ENCODE measurements at places on chromosomes 3 and 15.
A peak's percentile ranks its signal among the peaks of the same experiment; 100 is the strongest.

GRCh38 chr3:45055032-45055410, 28.9 kb downstream of the CLEC3B start:
- no peak for DNase-seq

DNA sequence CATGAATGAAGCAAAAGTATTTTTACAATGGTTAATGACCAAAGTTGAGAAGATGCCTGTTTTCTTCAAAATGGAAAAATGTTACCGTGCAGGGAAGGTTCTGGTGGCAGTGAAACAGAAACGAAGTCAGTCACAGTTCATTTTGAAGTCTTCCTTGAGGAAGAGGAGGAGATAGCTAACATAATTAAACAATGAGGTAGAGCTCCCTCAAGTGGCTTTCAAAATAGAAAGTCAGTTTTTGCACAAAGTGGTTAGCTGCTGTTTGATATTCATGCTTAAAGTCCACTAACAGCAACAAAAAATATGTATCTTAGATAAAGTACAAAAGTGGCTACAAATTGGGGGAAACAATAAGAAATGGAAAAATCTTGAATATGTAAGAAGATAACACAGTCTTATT, 87.3 kb downstream of the TFG start:
- no peak for DNase-seq

- no peak for DNase-seq
These were observed 221.2 kb upstream of the STT3B start for GRCh38 chr3:31311559-31311958.

GRCh38 chr3:28117598-28117997, 123.8 kb upstream of the CMC1 start:
- no peak for DNase-seq

DNA sequence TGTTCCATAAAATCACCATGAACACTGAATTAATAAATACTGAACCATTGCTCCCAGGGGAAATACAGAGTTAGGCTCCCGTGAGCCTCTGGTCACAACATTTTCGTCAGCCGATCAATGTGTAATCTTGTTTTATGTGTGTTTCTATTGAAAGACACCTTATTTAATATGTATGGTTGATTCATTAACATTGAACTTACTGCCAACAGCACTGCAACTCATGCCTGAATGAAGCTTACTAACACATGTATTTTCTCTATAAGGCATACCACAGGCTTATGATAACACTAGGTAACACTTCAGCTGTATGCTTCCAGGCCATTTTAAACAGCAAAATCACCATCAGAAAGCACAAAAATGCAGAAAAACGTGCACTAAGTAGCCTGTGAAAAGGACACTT, 9.1 kb upstream of the REC114 start:
- no peak for DNase-seq

- no peak for DNase-seq
These were observed 750.4 kb upstream of the NR2F2 start for GRCh38 chr15:95580121-95580520.

GRCh38 chr3:70716832-70717231, 404.4 kb upstream of the MDFIC2 start:
- DNase-seq = no peak

GRCh38 chr3:133271042-133271441, 128.8 kb upstream of the BFSP2 start:
- no peak for DNase-seq

DNA sequence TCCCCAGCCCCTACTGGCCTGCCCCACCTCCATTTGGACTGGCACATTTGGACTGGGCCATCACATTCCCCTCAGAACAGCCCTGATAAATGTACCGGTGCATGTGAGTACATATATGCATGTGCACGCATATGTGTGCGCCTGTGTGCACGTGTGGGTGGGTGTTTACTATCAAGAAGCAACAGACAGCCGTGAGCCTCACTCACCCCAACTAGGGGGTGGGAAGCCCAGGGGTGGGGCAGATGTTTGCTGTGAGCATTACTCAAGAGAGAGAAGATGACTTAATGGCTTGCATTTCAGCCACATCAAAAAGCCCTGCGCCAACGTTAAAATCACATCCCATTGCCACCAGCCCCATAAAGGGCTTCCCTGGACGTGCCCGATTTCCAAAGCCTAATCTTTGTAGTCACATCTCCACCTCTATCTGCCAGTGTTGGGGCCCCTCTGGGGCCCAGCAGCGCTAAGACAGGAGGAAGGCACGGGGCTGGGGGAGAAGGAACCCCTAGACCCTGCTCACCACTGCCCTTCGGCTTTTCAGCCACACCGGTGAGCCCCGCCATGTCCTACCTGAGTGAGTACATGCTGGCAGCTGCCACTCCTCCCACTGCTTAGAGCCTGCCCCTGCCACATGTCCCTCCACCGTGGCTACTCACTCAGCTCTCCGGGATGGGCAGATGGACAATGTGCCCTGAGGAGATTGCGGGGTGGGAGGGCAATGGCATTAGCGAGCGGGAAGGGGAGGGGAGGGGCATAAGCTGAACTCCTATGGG, 10.9 kb downstream of the ITIH3 start:
- DNase-seq = no peak

DNA sequence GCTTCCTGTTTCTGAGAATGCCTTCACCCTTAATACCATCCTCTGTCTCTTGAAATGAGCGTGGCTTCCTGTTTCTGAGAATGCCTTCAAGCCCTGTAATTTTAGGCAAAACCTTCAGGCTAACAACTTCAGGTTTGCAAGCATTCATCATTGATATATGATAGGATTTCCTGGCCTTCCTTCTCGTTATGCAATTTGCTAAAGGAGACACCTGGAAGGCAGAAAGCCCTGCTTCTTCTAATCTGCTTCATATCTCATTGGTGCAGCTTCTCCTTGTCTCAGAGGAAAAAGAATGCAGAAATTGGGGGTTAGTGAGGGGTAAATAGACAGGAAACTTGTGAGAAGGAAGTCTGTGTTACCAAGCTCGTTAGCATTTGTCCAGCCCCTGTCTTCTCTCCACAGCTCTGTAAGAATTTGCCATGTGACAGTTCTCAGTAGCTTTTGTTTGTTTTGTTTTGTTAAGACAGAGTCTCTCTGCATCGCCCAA, 7.3 kb downstream of the ARL6IP5 start:
- peak; percentile 34 for DNase-seq

GRCh38 chr15:57743424-57743823, 36.9 kb downstream of the POLR2M start:
- DNase-seq = no peak

- DNase-seq = no peak
These were observed 276.3 kb downstream of the RYR3 start for GRCh38 chr15:33586786-33587697.

- DNase-seq = no peak
These were observed 868 bp downstream of the SATB1 start for GRCh38 chr3:18424213-18424728.

DNA sequence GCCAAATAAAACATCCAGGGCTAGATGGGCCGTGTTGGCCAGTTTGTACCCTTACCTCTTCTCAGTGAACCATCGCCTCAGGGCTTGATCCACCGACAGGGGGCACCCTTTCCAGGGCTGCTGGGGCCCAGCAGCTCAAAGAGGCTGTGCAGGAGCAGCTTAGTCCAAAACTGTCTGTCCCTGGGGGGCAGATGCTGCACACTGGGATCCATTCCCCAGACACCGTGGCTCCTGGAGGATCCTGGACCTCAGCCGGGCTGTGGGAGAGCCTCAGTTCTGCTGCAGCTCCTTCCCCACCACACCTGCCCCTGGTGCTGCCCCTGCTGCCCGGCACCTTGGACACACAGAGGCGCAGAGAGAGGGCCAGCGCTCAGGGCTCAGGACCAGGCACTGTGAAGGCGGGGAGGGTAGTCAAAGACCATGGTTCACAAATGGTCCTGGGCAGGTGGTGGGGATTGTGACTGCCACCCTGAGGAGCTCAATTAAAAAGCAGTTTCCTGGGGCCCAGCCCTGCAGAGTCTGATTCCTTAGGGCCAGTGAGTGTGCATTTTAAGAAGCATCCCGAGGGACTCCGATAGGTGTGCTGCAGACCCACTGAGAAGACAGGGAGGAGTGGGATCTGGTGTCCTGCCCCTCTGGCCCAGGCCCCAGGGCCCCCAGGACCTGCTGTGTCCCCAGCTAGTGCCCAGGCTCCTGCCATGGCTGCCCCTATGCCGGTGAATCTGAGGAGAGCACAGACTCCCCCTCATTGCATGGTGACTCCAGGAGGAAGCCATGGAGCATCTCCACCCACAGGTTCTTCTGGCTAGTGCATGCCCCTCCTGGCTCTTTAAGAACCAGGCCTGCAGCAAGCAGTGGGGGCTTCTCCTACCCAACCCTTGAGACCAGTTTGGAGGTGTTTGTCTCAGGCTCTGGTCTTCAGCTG, 86.5 kb upstream of the PRR20G start:
- no peak for DNase-seq

DNA sequence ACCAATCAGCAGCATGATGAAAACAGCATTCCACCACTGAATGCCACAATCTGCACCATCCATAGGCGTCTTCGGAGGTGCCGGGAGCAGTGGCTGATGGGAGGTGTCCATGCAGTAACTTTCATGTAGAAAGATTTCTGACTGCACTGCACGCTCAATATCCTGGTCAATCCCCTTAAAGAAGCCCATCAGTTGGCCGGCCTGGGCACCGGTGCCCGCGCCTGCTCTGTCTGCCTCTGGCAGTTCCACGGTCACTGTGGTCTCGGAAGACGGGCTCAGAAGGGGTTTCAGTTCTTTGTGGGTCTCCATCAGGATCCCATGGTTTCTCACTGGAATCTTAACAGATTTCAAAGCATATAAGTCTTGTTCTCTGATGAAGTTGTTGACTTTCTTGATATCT, 3.9 kb downstream of the LYSMD4 start:
- no peak for DNase-seq

- no peak for DNase-seq
These were observed 5.6 kb downstream of the SLC25A38 start for GRCh38 chr3:39388741-39389248.

- DNase-seq = no peak
These were observed 3.9 kb downstream of the SLC6A1 start for GRCh38 chr3:10996345-10997013.
